ENCODE measurements at places on chromosomes 4 and X. TPM values are rescaled to one million over a fixed set of nuclear protein-coding genes. Genes with fewer than 3 reads are reported as not detected.
A peak's percentile ranks its signal among the peaks of the same experiment; 100 is the strongest.

The ARX gene
- not detected for total RNA-seq

The NCAPG gene
- total RNA-seq = 89.8 TPM

The MGST2 gene
- 4.7 TPM for total RNA-seq

The FGG gene
- not detected for total RNA-seq

DNA sequence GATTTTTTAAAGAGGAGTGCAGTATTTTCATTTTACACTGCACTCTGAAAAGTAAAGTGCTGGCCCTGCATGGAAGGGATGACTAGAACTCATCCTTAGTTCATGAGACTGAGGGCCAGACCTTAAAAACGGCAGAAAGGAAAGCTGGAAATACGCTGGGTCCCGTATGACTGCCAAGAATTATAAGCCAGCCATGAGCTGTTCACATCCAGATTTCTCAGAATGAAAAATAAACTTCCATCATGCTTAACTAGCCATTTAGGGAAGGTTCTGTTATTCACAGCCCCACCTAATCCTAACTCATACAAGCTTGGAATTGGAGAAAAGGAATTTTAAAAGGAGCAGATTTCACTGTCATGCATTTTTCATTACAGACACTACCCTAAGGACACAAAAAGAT, 894.4 kb downstream of the FAT4 start:
- DNase-seq = no peak

DNA sequence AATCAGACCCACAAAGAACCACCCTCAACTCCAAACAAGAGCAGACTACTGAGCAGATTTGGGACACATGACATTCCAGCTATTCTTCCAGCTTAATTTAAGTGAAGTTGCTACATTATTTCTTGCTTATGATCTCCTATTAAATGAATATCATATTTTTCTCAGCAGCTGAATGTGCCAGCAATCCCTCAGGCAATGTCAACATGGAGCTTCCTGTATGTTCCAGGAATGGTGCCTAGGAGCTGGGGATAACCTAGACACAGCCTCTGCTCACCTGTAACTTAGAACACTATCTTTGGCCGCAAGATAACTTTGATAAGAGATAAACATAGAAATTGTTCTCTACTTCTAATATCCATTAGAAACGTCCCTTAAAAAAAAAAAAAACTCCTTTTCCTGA, 274.4 kb upstream of the RASGEF1B start:
- no peak for DNase-seq

DNA sequence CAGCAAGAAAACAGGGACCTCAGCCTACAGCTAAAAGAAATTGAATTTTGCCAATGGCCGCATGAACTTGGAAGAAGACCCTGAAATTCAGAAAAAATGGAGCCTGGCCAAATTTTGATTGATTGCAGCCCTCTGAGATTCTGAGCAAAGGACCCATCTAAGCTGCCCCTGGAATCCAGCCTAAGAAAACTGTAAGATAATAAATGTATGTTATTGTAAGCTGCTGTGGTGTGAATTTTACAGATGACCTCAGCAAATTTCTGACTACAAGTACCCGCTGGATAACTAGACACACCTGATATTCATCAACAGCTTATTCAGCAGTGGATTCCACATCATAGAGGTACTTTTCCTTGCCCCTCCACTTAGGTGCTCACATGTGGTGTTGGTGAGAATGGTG, 119.5 kb upstream of the EPHA5 start:
- DNase-seq = no peak

DNA sequence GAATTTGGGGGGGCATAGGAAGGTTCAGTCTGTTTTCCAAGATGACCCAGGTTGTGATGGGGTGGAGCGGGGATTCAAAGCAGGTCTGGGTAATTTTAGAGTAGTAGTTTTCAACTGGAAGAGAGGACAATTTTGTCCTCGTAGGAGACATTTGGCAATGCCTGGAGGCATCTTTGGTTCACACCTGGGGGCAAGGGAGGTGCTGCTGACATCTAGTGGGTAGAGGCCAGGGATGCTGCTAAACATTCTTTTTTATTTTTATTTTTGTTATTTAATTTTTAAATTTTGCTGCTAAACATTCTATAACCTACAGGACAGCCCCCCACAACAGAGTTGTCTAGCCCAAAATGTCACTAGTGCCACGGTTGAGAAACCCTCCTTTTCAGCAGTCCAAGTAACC, 1.9 kb downstream of the RAB9A start:
- peak; percentile 21 for DNase-seq

DNA sequence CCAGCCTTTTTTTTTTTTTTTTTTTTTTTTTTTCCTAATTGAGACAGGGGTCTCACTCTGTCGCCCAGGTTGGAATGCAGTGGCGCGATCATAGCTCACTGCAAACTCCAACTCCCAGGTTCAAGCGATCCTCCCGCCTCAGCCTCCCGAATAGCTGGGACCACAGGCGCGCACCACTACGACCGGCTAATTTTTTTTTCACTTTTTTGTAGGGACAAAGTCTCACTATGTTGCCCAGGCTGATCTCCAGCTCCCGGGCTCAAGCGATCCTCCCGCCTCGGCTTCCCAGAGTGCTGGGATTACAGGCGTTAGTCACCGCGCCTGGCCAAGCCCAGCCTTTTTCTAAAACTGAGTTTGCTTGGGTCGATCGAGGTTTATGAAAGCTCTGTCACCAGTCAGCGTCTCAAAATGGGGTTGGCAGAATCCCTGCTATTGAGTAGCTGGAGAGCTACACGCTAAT, 1.3 kb upstream of the OTUD5 start:
- DNase-seq = no peak

GRCh38 chrX:47206316-47206715, 12.2 kb upstream of the CDK16 start:
- no peak for DNase-seq

- DNase-seq = no peak
Measured at GRCh38 chr4:20890761-20891160, 190.5 kb downstream of the PACRGL start.

DNA sequence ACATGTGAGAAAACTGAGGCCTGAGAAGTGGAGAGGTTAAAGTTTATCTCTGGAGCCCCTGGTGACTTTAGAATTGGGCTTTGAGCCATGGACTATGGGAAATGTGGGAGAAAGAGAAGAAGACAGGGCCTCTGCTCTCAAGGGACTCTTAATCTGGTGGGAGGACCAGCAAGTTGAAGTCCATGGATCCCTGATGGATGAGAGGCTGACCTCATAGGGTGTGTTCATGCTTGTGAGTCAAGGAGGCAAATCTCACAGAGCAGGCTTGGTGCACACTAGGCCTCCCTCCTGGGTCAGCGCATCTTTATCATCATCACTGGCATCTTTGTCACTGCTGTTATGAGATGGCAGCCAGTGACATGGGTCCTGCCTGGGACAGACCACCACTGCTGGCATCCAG, 211.9 kb downstream of the AFAP1 start:
- DNase-seq = no peak

DNA sequence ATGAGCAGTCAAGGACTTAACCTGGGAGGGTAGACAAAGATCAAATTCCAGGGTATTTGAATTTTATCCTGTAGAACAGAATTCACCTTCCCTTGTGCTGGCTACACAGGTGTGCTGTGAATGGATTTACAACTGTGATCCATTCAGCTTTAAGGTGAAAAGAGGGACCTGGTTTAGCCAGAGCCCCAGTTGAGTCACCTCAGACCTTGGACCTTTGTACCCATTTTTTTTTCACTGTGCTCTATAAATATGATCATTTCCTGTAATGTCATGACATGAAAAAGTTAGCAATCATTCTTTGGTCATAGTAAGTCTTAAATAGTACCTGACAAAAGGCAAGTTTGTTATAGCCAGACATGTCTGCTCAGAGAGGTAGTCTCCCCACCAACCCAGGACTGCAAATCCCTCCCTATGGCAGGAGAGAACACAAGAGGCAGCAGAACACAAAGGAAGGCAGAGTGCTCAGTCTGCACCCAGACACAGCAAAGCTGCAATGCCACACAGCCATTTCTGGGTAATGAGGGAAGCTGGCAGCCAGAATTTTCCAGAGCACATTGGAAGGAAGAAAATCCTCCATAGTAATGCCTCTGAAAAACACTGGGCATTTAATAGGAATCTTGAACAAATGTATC, 77.9 kb downstream of the CXXC4 start:
- no peak for DNase-seq

DNA sequence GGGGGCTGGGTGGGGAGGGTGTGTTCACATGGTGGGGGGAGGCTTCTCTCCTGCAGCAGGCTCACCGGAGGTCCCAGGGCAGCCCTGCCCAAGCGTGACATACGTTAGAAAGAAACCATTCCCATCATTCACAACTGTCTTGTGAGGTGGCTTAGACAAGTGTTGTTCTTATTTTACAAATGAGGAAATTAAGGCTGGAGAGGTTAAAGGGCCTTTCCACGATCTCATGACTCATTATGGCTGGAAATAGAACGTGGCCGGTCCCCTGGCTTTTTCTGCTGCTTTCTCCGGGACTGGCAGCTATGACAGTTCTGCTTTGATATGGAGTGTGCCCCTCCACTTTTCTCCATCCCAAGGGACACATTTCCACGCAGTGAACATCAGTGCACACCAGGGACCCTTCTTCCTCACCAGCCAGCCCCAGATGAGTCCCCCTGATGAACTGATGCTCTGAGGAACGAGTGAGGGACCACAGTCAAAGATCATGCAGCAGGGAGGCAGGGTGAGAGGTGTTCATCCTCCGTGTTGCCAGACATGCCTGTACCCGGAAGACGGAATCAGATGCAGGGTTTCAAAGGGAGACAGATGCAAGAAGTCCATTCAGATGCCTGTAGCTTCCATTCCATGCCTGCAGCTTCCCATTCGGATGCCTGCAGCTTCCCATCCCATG, 64.0 kb upstream of the ACSL1 start:
- DNase-seq = no peak

GRCh38 chr4:138014590-138015288, 227.4 kb downstream of the SLC7A11 start:
- DNase-seq = no peak

- no peak for DNase-seq
Measured at GRCh38 chr4:110610940-110611831, 11.7 kb downstream of the PITX2 start.

- DNase-seq = no peak
Measured at GRCh38 chrX:53599781-53600396, 86.6 kb downstream of the HUWE1 start.

GRCh38 chr4:41887821-41888686, 47.2 kb upstream of the TMEM33 start:
- peak; percentile 55 for DNase-seq

DNA sequence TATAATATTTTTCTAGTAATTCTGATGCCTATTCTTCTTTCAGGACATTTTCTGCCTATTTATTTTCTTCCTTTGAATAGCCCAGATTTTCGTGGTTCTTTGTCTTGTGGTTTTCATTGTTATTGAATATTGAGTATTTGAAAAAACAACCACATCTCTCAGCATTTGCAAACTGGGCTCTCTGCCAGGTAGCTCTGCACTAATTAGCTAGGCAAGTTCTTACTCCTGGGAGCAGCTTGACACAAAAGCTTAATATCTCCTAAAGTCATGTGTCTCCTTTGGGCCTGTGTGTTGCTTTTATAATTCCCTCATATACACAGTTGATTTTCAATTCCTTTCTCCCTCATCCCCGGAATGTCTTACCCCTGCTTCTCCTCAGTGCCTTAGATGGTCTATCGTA, 413.5 kb upstream of the GRIA3 start:
- DNase-seq = no peak

Measured in OCI-LY7 (cell line).